ENCODE measurements at places on chromosomes 12 and 14. TPM values are rescaled to one million over a fixed set of nuclear protein-coding genes. Genes with fewer than 3 reads are reported as not detected.

The SLC10A1 gene
- not detected for total RNA-seq

The PRB2 gene
- total RNA-seq, result not detected

The AMN gene
- total RNA-seq, result 781 TPM

The GARIN6 gene
- not detected for total RNA-seq

The DNAI7 gene
- not detected for total RNA-seq

The PZP gene
- total RNA-seq, result not detected

The AQP2 gene
- total RNA-seq, result 0.92 TPM

DNA sequence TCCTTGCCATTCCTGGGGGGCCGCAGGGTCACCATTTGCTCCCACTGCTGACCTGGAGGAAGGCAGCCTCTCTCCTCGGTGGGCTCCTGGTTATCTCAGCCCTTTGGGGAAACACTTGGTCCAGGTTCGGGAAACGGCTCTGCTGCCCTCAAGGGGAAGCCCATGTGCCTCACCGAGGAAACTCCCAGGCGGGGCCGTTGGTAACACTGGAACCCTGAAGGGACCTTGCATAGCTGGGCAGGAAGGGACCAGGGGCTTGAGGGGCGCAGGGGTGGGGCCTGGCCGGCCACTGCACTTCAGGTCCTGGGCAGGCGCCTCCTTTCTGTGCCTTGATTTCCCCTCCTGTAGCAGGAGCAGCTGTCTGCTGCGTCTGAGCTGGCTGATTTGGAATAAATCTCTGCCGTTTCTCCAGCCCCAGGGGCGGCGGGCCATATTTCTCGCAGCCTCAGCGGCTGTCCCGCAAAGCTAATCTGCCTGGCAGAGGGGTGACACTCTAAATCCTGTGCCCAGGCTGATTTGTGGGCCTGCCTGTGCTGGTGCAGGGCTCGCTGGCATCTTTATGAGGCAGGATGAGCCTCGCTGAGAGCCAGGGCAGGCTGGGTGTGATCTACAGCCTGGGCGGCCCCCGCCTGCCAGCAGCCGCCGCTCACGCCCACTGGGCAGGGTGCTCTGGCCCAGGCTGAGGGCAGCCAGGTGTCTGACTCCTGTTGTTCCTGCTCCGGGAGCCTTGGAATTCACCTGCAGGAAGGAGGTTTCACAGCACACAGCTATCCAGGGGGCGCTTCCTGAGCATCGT, 49.7 kb downstream of the KIF26A start:
- no peaks in the 10 kb centered on the region for H3K4me1 ChIP-seq
- no peaks in the 10 kb centered on the region for H3K27me3 ChIP-seq
- DNase-seq, result peak; percentile 36
- no peaks in the 10 kb centered on the region for H3K36me3 ChIP-seq
- no peak overlapping the region for H3K4me3 ChIP-seq

- no peak for DNase-seq
- no peak overlapping the region for H3K27ac ChIP-seq
- peaks cover 6% of the 10 kb centered on the region for H3K36me3 ChIP-seq
- H3K4me1 ChIP-seq, result no peaks in the 10 kb centered on the region
These were observed 3.2 kb downstream of the MGST1 start for GRCh38 chr12:16350682-16351081.

DNA sequence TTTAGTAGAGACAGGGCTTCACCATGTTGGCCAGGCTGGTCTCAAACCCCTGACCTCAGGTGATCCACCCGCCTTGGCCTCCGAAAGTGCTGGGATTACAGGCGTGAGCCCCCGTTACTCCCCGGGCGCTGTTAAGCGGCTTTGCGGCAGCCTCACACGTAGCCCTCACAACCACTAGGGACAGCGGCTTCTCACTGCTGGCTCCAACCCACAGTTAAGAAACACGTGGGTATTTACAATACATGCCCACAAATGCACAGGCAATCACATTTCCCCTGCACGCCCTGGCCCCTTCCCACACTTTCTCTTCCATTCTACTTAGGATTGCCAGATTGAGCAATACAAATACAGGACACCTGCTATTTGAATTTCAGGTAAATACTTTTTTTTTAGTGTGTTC, 37.0 kb upstream of the EIF5 start:
- H3K4me1 ChIP-seq, result no peaks in the 10 kb centered on the region
- no peak overlapping the region for H3K27ac ChIP-seq
- DNase-seq, result peak; percentile 36

DNA sequence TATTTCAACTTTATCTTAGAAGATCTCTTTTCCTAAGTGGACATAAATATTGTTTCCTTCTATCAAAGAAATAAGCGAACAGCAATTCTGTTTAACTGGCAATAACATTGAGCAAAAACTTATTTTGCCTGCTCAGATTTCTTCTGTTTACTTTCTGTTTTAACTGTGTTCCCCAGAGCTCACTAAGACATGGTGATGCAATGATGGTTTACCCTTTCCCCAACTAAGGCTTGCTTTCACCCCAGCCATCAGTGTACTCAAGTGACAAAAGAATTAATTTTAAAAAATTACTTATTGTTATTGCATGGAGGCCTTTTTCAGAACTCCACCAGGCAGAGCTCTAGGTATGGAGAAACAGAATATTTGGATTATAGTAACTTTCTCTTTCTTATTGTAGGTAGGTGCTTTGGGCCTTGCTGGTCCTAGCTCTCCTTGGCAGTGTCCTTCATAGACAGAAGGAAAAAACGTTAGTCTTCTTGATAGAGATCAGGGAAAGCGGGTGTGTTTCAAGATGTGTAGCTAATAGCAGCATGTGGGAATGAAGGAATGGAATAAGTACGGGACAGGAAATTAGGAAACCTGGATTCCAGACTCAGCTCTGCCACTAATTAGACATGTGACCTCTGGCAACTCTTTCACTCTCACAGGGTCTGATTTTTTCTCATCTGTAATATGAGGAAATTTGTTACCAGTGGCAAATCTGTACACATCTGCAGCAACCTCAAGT, 14.6 kb upstream of the DDHD1 start:
- H3K27ac ChIP-seq, result no peak overlapping the region
- H3K4me3 ChIP-seq, result no peak overlapping the region

- H3K4me3 ChIP-seq, result no peak overlapping the region
- no peaks in the 10 kb centered on the region for H3K27me3 ChIP-seq
- H3K36me3 ChIP-seq, result peaks cover 15% of the 10 kb centered on the region
- no peaks in the 10 kb centered on the region for H3K4me1 ChIP-seq
- H3K27ac ChIP-seq, result no peak overlapping the region
These were observed 28.6 kb downstream of the DDX51 start for GRCh38 chr12:132115500-132115899.

- DNase-seq, result no peak
- H3K27ac ChIP-seq, result peak overlapping the region; percentile 36
- H3K36me3 ChIP-seq, result no peaks in the 10 kb centered on the region
These were observed 168.1 kb downstream of the PRKCH start for GRCh38 chr14:61489512-61489911.

DNA sequence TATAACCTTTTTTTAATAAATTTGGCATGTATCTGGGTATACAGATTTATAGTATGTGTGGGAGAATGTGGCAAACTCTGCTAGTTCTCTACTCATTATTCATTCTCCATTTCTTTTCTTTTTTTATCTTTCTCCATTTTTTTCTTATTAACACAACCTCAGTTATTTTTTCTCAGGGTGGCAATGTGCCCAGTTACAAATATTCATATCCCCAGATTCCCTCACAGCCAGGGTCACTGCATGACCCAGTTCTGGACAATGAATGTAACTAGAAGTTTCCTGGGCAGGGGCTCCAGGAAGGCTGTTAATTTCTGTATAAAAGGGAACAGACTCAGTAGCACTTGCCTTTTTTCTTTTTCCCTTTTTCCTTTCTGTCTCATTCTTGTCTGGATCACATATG, 95.6 kb downstream of the VCPKMT start:
- DNase-seq, result no peak
- H3K4me3 ChIP-seq, result no peak overlapping the region
- H3K36me3 ChIP-seq, result no peaks in the 10 kb centered on the region
- H3K27me3 ChIP-seq, result no peaks in the 10 kb centered on the region
- no peak overlapping the region for H3K27ac ChIP-seq

- H3K27me3 ChIP-seq, result no peaks in the 10 kb centered on the region
- peak; percentile 42 for DNase-seq
- H3K4me3 ChIP-seq, result no peak overlapping the region
- peak overlapping the region; percentile 35 for H3K27ac ChIP-seq
- H3K36me3 ChIP-seq, result no peaks in the 10 kb centered on the region
These were observed 728 bp upstream of the STON2 start for GRCh38 chr14:81400852-81401251.

DNA sequence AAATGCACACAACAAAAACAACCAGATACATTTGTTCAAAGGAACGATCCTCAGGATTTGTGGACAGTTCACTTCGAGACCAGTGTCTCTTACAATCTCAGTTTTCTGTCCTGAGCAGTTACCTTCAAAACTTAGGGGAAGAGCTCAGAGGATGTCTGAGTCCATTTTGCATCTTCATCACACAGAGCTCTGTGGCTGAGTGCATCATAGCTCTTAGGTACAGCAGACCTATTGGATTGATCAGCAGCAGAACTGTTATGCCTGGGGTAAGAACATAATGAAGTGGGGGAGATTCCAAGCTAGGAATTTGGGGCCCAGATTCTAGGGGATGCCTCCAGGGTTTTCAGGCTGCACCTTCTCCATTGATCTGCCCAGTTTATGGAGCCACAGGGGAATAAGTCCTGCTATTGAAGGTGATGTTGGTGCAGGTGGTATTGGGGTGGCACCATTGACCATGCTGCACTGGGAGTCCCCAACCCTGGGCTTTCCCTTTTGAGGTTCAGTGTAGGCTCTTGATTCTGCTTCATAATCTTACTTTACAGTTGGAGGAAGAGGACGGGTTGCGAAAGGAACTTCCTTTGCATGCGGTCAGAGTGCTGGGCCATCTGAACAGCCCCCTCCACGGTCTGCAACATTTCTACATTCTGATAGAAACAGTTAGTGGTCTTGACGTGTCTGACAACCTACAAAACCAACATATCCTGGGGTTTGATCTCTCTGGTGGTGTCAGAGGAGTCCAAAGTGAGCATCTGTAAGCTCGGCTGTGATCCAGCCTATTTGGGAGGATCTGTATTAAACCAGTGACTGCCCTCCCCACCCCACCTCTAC, 112.8 kb downstream of the CHST11 start:
- H3K4me1 ChIP-seq, result peaks cover 8% of the 10 kb centered on the region
- DNase-seq, result peak; percentile 31
- no peaks in the 10 kb centered on the region for H3K27me3 ChIP-seq
- no peak overlapping the region for H3K4me3 ChIP-seq
- H3K36me3 ChIP-seq, result no peaks in the 10 kb centered on the region

DNA sequence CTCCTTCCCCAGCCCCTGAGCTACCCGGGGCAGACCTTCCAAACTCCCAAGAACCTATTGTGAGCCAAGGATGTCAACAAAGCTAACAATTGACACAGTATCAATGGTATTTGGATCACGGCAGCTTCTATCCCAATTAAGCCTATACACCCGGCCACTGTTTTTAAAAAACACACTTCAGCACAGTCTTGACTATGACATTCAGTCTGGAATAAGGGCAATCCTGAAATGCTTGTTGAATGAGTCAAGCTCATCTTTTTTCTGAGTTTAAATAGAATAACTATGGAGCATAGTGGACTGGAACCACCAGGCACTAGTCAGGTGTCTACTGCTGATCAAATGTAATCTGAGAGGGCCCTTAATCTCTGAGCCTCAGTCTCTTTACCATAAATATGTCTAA, 5.7 kb downstream of the DENND5B start:
- no peaks in the 10 kb centered on the region for H3K4me1 ChIP-seq
- no peak overlapping the region for H3K27ac ChIP-seq
- peaks cover 3% of the 10 kb centered on the region for H3K27me3 ChIP-seq
- no peak overlapping the region for H3K4me3 ChIP-seq
- H3K36me3 ChIP-seq, result no peaks in the 10 kb centered on the region

DNA sequence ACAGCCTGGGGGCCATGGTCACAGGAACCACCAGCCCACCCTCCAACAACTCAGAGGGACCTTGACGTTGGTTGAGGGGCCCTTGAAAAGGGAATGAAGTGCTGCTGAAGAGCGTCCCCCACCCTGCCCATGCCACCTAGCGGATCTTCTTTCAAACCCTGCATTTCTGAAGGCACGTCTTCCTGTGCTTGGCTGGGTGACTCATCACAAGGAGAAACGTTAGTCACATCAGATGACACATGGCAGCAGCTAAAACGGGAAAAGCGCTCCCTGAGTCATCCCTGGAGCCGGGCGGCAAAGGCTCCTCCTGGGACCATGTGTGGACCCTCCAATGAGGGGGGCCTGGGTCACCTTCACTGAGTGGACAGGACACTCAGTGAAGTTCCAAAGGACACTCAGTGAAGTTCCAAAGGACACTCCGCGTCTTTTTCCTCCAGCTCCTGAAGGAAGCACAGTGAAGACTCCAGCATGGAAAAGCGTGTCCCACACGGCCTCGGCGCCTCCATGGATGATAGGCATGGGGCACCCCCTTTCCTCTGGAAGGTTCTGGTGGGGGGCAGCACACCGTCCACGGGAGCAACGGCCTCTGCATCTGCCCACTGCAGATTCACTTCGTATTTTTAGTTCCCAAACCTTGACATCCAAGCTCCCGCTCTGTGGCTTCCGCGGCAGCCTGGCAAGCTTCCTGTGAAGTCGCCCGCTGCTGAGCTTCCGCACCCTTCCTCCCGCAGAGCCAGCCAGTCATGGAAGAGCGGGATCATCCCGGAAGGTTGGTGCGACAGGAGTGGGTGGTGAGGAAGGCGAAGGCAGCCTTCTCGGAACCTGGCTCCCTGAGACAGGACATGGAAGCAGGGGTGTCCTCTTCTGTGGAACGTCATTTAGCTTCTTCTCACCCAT, 383.4 kb downstream of the VRK1 start:
- H3K4me3 ChIP-seq, result no peak overlapping the region
- H3K36me3 ChIP-seq, result no peaks in the 10 kb centered on the region
- no peaks in the 10 kb centered on the region for H3K4me1 ChIP-seq
- H3K27ac ChIP-seq, result no peak overlapping the region
- DNase-seq, result no peak

GRCh38 chr12:23361971-23362370, 587.5 kb downstream of the SOX5 start:
- no peak overlapping the region for H3K27ac ChIP-seq
- H3K27me3 ChIP-seq, result no peaks in the 10 kb centered on the region
- DNase-seq, result no peak
- H3K36me3 ChIP-seq, result no peaks in the 10 kb centered on the region

DNA sequence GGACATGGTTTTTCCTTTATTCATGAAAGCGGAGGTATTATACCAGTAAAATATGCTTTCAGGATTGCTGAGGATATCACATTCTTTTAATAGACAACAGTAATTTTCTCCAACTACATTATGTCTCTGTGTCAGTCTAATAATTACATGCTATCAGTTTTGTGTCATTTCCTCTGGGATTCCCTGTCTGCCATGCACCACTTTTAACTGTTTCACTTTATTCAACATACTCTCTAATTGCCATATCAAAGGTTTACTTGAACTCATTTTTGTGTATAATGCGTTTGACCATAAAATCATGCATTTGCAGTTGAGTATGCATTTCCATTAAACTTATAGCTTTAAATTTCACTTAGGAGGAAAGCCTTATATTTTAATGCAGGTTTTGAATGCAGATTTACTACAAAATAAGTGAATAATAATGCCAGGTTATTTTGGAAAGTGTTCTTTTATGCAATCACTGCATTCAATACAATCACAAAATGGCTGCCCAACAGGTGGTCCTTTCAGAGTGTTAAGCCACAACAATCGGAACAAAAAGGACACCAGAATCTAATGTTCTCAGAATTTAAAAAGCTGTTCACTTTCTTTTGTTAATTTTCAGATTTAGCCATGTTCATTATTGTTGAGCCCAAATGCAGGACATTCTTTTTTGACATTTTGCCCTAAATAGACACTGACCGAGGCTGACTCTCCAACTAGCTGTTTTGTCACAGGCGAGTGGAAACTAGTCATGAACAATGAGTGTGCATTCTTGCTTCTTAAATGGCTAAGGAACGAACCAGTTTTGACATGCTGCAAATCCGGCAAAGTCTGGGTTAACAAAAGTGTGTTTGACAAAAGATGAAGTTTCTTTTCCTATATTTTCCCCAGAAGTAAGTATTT, 40.9 kb downstream of the MBIP start:
- H3K4me3 ChIP-seq, result no peak overlapping the region
- H3K27ac ChIP-seq, result no peak overlapping the region
- no peaks in the 10 kb centered on the region for H3K4me1 ChIP-seq
